ENCODE measurements at places on chromosomes 4 and X.

DNA sequence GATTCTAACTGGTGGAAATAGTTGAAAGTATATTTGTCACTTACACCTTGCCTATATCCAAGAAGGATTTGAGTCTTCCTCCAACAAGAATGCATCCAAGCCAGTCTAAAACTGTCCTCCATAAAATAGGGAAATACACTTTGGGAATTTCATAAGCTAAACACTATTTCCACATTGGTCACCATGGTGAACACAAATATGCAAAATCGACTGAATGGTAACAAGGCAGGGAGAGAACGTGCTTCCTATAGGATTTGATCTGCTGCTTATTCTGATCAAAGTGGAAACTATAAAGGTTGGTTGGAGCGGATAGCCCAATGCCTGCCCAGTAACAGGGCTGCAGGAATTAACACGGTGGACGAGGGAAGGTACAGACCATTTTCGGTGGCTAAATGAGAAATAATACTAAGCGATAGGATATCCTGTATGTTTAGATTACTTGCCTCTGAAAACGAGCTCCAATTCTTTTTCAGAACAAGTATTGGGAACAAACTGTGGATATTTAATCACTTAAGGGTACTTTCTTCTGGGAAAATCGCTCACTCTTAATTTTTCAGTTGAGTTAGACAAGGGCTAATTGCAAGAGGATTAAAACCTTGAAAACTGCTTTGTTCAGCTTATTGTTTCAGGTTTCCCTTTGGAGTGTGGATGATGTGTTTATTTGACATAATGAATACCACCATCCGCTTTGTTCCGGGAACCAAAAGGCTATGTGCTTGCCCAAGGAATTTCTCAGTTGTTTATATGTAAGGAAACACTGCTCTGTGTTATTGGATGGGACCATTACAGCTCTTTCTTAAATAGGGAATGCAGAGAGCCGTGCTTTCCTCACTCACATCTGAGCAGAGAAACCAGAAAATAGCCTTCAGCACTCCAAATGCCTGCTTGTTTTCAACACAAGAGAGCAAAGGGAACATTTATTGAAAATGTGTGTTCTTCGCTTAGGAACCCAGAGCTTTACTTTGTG lies 194.4 kb downstream of the CBR4 start:
- no peak for DNase-seq

DNA sequence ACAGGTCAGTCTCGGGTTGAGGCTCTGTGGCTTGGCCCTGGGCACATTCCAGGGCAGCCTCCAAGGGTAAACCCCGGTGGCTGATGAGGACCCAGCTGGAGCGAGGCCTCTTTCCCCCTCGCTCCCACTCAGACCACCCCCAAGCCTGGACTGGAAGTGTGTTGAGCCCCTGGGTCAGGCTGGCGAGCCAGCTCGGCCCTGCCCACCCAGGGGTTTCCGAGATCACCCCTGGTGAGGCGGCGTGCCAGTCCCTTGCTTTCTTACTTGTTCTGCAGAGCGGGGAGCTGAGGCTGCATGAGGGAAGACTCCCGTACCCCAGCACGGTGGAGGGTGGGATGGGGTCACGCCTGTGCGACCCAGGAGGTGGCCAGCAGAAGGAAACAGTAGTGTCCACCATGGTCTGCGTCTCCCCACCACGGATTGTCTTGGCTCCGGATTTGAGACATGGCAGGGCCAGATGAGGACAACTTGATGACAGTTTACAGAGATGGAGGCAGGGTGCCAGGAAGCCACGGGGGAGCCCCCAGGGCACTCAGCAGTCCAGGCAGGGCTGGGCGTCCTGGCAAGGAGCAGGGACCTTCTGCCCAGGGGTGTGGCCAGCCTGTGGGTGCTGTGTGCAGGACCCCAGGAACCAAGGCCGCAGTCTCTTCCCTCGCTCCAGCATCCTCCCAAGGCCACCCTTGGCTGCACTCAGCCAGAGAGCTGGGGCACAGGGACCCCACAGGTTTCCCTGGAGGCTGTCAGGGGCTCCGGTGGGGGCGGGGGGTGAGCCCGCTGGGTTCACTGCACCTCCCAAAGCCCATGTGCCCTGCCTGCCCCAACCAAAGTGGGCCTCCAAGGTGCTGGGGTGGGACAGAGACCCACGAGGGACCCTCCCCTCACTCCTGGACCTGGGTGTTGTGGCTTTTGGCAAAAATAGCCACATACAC lies 6.6 kb upstream of the FGFRL1 start:
- DNase-seq = no peak

GRCh38 chrX:103656617-103657016 lies 27.8 kb downstream of the TCEAL1 start:
- no peak for DNase-seq

DNA sequence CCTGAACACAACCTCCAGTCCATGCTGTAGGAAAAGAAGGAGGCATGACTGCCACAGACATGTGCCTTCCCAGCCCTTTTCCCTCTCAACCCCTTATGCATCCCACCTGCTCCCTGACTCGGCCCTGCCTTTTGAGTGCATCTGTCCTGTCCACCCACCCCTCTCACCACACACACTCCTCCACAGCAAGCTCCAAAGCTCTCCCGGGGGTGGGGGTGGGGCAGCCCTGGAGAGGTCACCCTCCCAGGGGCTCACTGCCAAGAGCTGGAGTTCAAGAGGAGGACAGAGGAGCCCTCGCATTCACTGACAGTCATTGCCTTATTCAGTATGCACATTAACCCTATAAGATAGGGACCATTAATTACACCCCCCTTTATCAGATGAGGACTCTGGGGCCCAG lies 46.6 kb upstream of the MAMLD1 start:
- DNase-seq = no peak

GRCh38 chr4:139223682-139224317 lies 46.8 kb upstream of the ELF2 start:
- no peak for DNase-seq

DNA sequence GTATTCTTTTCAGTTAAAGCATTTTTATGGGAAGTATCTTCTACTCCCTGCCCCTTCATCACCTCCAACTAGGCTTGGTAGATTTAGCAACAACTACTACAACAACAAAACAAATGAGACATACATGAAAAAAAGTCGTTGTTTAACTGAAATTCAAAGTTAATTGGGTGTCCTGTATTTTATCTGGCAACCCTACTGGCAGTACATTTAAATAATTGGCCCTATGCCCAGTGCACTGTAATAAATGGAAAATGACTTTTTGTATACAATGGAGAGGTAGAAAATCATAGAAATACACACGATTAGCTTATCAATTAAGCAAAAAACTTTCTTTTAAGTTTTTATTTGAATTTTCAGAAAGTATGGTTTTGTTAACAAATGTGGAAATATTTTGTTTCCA lies 21.4 kb upstream of the CLGN start:
- DNase-seq = no peak

DNA sequence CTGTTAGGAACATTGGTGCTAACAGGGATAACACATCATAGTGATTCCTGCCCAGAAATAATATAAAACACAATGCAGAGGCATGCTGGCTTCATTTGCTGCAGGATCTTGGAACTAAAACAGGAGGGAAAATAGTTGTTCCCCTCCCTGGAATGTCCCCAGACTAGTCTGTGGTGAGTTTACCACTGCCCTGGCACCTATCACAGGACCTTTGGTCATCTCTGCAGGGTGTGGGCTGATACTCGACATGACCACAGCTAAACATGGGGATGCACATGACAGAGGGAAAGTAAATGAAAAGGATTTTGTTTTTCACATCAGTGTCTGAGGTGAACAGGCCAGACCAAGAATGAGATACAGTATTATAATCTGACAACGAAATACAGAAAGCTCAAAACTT lies 160.2 kb upstream of the DKK2 start:
- DNase-seq = no peak

GRCh38 chr4:5371415-5372190 lies 320.3 kb downstream of the STK32B start:
- no peak for DNase-seq

GRCh38 chr4:186029571-186030398 lies 39.2 kb upstream of the TLR3 start:
- DNase-seq = no peak

DNA sequence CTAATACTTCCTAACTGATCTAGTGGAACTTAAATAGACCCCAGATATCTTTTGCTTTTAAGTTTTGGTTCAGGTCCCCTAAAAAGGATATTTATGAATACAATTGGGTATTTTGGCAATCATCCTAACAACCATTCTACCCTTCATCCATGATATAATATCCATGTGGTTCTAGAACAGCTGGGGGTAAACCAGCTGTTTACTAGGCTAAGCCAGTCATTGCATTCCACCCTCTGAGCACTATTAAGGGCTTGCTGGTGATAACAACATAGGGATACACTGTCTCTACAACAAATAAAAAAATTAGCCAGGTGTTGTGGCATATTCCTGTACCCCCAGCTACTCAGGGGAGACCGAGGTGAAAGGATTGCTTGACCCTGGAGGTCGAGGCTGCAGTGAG lies 54.8 kb upstream of the MAPK10 start:
- DNase-seq = no peak

- no peak for DNase-seq
These were observed 9.8 kb downstream of the PGRMC2 start for GRCh38 chr4:128277856-128278255.

- no peak for DNase-seq
These were observed 30.7 kb downstream of the HMX1 start for GRCh38 chr4:8840816-8841455.

GRCh38 chr4:72935462-72935861 lies 134.1 kb downstream of the COX18 start:
- DNase-seq = no peak

DNA sequence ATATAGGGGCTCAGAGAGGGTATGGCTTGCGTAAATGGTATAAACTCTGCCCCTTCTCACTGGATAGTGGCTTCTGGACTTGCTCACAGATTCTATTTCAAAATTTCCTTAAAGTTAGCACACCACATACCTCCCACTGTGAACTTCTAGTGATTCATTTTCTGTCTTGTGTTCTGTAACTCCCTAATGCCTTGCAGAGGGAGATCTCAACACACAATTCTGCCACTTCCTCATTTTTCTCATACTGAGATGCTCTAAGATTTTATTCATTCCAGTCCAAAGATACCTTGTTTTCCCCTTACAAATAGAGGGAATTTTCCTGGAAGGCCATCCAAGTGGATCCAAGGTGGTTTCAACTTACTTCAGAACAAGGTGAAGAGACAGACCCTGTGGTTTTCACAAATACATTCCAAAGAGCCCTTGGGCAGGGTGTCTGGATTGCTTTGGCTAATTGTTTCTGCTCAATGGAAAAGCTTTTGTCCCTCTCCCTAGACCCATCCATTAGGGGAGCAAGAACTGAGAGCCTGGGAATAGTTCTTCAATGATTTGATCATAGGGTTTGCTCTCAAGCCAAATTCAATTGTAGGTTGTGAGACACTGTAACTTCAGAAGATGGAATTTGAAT lies 52.1 kb upstream of the CAPN6 start:
- DNase-seq = no peak

- no peak for DNase-seq
These were observed 22.6 kb upstream of the GNRHR start for GRCh38 chr4:67776746-67777145.

DNA sequence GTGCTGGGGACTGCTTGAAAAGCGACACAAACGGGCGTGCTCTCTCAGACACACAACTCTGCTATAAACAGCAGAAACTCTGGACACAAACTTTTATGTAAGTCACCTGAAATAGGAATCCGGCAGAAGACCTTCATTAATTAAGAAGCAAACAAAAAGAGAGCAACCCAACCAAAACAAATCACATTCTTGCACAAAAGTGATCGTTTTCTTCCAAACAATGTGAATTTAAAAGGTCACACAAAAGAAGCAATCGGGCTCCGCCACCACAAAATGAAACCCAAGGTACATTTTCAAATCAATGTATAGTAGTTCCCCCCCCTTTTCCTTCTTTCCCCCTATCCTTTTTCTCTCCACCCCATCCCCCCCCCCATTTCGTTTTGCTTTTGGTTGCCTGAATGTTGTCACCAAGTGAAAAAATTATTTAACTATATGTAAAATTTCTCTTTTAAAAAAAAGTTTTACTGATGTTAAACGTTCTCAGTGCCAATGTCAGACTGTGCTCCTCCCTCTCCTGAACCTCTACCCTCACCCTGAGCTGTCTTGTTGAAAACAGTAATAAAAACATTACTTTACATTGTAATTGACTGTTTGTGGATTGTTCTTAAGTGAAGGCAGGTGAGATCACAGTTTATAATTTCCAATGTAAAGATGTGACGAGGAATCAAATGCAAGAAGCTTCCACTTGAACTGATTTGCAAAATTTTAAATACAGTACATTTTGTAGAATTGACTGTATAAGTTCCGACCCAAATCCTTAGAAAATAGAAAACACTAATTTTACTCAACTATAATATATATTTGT lies 2.4 kb downstream of the MAB21L2 start:
- DNase-seq = no peak

- no peak for DNase-seq
These were observed 90.3 kb upstream of the GRIA3 start for GRCh38 chrX:123093792-123094191.

- no peak for DNase-seq
These were observed 22.8 kb upstream of the SPON2 start for GRCh38 chr4:1195109-1195671.

GRCh38 chr4:112510291-112511092 lies 5.5 kb downstream of the NEUROG2 start:
- no peak for DNase-seq

DNA sequence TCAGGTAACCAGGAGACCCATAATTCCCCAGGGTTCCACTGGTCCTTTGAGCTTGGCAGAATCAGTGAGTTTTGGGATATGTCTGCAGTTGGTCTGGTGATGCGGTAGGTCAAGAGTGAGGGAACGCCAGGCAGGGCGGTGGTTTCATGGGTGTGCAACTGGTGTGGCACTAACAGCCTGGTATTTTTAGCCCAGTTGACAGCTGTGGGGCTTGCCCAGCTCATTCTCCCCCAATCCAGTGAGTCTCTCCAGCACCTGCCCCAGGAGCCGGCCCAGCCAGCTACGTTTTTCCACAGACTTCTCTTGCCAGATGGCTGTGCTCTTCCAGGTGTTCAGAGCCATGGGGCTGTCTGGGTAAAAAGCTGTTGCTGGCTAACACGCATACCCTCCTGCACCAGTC lies 1019.9 kb downstream of the CCSER1 start:
- DNase-seq = no peak

GRCh38 chrX:40571600-40571999 lies 9.2 kb upstream of the ATP6AP2 start:
- no peak for DNase-seq

GRCh38 chr4:40262077-40262528 lies 65.3 kb downstream of the RHOH start:
- no peak for DNase-seq

DNA sequence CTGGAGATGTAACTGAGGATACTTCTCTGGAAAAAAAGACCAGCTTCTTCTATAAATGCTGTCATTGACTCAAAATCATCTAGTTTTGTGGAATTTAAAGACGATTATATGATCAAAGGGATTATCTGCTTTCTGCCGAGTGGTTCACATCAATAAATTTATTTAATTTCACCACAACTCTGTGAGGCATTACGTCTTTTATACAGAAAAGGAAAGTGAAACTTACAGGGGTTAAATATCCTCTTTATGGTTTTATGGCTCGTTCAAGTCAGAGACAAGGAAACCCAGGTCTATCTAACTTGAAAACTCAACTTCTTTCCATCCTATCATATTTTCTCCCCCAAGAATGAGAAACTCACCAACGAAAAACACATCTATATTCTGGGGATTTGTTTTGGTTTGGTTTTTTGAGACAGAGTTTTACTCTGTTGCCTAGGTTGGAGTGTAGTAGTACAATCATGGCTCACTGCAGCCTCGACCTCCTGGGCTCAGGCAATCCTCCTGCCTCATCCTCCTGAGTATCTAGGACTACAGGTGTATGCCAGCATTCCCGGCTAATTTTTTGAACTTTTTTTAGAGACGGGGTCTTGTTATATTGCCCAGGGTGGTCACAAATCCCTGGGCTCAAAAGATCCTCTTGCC lies 377.9 kb upstream of the EMCN start:
- DNase-seq = no peak

- DNase-seq = no peak
These were observed 2.9 kb downstream of the OTUD4 start for GRCh38 chr4:145177511-145177905.

Measured in stimulated activated CD8-positive, alpha-beta memory T cell treated with anti-CD3 and anti-CD28 coated beads, Interleukin-4, amount 100 ng/mL, for 1 hour (primary cell).